ACHN (cell line): ENCODE measurements at places on chromosomes 13 and 19.

GRCh38 chr13:23699271-23699670 lies 129.1 kb downstream of the TNFRSF19 start:
- DNase-seq: no peak

DNA sequence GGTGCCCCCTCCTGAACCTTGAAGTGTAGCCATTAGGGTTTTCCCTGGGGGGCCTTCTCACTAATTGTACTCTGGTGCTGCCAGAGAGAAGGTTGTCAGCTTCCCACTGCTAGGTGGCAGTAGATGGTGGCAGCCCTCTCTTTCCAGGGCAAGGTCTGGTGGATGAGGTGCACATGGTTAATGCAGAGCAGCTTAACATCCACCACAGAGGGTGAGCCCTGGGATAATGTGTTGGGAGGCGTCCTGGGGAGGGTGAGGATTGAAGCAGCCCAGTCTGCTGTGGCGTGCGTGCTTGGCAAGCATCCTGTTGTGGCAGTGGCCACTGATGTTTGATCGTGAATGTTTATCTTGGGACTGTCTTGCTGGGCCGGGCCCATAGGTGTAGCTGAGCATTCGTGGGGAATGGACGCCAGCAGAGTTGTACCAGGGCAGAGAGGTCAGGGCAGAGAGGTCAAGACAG lies 5.8 kb downstream of the EGLN2 start:
- DNase-seq: no peak

DNA sequence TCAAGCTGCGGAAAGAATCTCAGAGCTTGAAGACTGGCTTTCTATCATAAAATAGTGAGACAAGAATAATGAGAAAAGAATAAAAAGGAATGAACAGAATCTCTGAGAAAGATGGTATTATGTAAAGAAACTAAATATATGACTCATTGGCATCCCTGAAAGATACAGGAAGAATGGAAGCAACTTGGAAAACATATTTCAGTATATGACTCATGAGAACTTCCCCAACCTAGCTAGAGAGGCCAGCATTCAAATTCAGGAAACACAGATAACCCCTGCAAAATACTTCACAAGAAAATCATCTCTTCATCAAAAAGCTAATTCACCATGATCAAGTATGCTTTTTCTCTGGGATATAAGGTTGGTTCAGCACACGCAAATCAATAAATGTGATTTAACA lies 2318.0 kb downstream of the PCDH9 start:
- peak; percentile 16 for DNase-seq

GRCh38 chr13:112968380-112968909 lies 569 bp upstream of the MCF2L start:
- DNase-seq: no peak
